ENCODE measurements at places on chromosomes 2 and 18. TPM values are rescaled to one million over a fixed set of nuclear protein-coding genes. Genes with fewer than 3 reads are reported as not detected.

Gene FKBP1B
- 10.1 TPM for total RNA-seq

Gene DTYMK
- total RNA-seq = 37.2 TPM

Gene CD8B
- total RNA-seq = not detected

Gene CRYBA2
- not detected for total RNA-seq

Gene RNF152
- 123 TPM for total RNA-seq

Gene POTEF
- 0.33 TPM for total RNA-seq

Gene NDUFAF7
- total RNA-seq = 12.4 TPM

Gene CHST10
- 19.3 TPM for total RNA-seq

Gene ANKRD23
- 1.9 TPM for total RNA-seq

Gene ADRA2B
- not detected for total RNA-seq

Gene RGPD4
- not detected for total RNA-seq

Gene SH3RF3
- total RNA-seq = 14.3 TPM

Gene TCF4
- 552 TPM for total RNA-seq

Gene PLCL1
- 7.3 TPM for total RNA-seq

Gene FAHD2A
- 14.8 TPM for total RNA-seq

Gene CTNNA2
- total RNA-seq = not detected

Gene TLX2
- total RNA-seq = not detected

Gene DCTN1
- 141 TPM for total RNA-seq

Gene SCYGR5
- total RNA-seq = not detected

Gene VSNL1
- not detected for total RNA-seq

Gene SLC23A3
- total RNA-seq = 2.6 TPM

Gene CNTNAP5
- not detected for total RNA-seq

Data from vein endothelial cell (primary cell).